Activated naive CD8-positive, alpha-beta T cell treated with anti-CD3 and anti-CD28 coated beads, Interleukin-2, amount 50 U/mL, for 24 hours (primary cell): ENCODE measurements at places on chromosomes 5 and 9.

DNA sequence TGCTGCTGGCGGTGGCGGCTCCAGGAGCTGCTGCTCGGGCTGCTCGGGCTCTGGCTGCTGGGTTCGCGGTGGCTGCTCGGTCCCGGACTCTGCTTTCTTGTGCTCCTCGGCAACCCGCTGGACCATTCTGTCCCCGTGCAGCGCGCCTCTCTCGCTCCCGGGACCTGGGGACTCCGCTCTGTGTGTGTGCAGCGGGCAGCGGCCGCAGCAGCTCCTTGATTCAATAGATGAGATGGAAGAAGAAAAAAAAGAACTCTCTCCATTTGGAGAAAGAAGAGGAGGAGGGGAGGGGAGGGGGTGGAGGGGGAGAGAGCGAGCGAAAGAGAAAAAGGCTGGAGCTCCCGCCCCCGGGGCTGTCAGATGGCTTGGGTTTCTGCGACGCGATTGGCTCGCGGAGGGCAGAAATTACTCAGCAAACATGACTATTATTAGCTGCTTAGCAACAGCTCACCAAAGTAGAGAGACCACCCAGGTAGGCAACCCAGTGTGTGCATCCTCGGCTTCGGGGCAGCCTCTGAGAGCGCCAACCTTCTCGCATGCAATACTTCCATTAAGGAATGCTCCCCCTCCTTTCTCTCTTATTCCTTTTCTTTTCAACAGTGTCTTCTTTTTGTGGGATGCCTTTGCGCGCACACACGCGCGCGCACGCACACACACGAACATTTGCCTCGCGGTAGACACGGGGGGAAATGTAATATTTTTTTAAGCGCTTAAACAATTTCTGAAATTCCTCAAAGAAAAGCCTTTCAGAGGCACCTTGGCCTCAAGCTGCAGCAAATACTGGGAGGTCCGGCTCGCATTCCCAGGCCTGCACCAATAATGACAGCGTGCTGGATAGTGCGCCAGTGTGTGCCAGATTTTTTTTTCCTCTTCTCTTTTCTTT, 7.6 kb downstream of the PTCH1 start:
- peak; percentile 69 for DNase-seq

DNA sequence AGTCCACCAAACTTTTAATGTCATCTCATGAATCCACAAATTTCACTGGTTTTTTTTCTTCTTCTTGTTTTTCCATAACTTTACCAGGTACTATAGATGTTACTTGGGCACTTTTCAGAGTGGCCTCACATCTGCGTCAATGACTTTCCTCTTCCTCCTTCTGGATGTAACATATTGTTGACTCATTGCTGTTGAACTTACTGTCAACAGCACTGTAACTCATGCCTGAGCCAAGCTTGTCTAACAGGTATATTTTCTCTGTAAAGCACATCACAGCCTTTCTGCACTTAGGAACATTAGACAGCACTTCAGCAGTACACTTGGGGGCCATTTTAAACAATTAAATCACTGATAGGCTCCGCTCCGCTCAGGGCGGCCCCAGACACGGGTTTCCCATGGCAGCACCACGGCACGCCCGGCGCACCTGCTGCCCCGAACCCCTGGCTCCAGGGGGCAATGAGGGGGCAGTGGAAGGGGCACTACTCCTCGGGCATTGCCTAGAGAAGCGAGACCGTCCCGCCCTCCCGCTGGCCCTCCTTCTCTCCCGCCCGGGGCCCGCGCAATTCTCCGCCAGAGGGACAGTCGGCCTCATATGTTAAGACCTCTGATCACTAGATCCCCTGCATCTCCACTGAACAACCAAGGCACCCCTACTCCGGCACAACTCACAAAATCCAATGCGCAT, 41.9 kb upstream of the SPATA31C2 start:
- DNase-seq, result no peak

- DNase-seq, result no peak
These were observed 78.4 kb downstream of the SREK1 start for GRCh38 chr5:66222455-66222854.

GRCh38 chr5:140116716-140117115, 2.8 kb downstream of the PURA start:
- no peak for DNase-seq

- DNase-seq, result no peak
These were observed 232.7 kb downstream of the RFK start for GRCh38 chr9:76161541-76161940.

DNA sequence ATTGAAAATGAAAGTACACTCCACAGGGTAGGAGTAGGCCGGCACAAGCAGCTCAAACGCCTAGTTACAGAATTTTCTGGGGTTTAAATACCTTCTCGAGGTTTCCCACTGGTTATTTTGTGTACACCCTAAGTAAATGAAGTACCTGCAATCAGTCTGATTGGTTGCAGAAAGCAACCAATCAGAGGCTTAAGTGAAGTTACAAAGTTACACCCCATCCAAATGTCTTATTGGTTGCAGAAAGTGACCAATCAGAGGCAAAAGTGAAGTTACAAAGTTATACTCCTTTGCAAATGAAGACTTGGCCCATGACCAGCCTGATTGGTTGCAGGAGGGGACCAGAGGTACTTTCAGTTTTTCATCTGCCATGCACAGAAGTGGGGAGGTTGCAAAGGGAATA, 33.2 kb upstream of the ERAP2 start:
- no peak for DNase-seq

- DNase-seq, result no peak
These were observed 184.6 kb upstream of the DMAC1 start for GRCh38 chr9:7984203-7984602.

DNA sequence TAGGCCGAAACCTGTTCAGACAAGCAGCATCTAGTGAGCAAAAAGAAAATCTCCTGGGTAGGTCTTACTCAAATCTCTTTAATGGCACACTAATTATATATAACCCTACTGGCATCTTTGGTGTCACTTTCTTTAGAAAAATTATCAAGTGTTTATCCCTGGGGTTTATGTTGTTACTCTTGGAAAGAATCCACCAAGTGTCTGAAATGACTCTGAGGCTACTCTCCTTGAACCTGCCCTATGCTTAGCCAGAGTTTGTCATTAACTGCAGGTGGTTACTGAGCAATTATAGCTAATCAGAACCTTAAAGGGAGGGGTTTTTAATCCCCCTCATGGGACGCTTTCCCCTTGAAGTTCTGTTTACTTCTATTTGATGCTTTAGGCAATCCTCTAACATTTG, 381.9 kb downstream of the PLK2 start:
- DNase-seq, result no peak

DNA sequence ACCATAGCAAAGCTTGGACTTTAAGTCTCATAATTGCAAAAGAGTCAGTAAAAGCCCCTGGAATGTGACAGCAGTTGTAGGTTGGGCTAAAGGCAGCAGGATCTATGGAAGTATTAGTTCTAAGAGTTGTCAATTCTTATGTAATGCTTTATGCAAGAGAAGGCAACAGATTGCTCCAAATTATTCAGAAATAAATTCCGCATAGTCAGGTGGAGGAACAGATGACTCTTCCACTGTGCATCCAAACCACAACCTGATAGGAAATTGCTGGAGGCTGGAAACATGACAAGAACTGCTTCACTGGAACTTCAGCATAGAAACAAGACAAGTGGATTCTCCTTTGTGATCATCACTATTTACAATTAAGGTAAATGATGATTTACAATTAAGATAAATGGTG, 101.0 kb downstream of the STARD4 start:
- DNase-seq, result no peak

DNA sequence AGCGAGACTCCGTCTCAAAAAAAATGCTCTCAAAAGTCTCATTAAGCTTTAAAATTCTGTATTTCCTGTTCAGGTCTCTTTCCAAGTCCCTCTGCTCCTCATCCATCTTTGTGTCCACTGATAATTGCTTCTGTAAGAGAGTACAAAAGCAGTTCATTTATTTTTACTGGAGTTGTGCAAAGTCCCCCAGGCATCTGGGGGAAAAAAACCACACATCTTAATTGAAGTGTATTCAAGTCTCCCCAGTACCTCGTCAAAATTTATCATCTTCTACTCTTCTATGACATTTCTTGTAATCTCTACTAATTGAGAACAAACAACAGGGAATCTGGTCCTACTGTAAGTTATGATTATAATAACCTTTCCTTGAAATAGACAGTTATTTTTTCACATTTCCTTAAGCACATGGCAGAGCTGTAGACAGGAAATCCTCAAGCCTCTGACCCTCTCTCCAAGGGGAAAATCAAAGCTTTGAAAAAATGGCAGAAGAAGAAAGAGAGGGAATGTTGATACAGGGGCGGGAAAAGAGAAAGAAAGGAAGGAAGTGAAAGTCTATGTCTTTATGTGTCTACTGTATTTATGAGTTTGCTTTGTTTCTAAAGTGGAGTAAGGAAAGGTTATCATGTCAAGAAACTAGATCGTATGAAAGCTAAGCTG, 51.5 kb downstream of the RAI14 start:
- DNase-seq, result no peak

GRCh38 chr9:126147936-126148870, 178.4 kb upstream of the MVB12B start:
- no peak for DNase-seq

- no peak for DNase-seq
These were observed 249.2 kb upstream of the KLF4 start for GRCh38 chr9:107738789-107739188.

DNA sequence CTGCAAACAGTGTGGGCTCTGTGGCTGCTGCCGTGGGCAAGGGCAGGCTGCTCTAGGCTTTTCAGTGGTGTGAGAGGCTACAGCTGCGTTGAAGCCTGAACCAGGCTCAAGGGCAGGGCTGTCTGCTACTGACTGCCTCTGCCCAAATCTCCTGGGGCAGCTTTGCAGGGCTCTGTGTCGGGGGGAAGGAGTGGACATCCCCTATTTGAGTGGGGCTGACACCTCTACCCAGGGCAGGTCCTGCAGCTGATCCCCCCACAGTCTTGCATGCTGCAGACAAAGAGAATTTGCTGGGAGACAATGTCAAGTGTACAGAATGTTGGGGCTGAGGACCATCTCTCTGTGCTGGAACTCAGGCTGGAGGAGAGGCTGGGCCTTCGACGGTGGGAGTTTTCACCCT, 240.2 kb downstream of the PBX3 start:
- no peak for DNase-seq

DNA sequence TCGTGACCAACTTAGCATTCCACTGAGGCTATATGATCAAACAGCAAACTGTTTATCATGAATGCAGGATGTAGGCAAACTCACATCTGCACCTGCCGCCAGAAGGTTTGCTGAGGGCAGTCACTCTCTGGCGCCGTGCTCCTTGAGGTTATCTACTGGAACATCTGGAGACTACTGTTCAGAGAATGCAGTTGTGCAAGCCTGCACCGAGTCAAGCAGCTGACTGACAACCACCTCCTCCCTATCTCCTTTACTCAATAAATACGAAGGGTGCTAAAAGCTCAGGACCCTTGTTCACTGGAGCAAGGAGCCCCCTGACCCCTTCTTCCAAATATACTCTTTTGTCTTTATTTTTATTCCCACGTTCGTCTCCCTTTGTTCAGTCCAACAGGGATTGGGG, 27.1 kb downstream of the CCDC125 start:
- DNase-seq, result no peak

- DNase-seq, result no peak
These were observed 34.5 kb downstream of the SLC1A3 start for GRCh38 chr5:36640949-36641348.

DNA sequence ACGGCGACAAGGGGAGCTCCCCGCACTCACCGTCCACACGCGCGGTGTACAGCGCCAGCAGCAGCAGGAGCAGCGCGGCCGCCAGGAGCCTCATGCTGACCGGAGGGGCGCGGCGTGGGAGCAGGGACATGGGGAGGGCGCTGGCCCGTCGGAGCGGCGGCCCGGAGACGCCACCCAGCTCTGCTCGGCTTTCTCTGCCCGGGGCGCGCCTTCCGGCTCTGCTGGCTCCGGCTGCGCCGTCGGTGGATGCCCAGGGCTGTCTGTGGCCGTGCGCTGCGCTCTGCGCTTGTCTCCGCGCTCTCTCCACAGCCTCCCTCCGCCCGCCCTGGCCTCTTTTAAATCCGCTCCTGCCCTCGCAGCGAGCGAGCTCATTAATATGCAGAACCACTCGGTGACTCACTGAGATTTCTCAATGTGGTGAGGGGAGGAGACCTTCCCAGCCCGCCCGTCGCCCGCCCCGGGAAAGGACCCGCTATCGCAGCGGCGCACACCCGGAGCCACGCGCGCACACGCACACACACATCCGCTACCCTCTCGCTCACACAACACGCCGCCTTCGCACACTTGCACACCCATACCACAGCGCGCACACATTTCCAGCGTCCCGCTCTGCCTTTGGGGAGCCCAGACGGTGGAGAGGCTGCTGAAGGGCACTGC, at the start of gene CXCL14:
Gene CXCL14, minus strand, starts transcription at position 307 of the 657 bp plus-strand sequence. Its CDS starts 213 bp downstream, at position 94.
- peak; percentile 27 for DNase-seq

- DNase-seq, result no peak
These were observed 1742.3 kb upstream of the NUDT12 start for GRCh38 chr5:105304859-105305258.

DNA sequence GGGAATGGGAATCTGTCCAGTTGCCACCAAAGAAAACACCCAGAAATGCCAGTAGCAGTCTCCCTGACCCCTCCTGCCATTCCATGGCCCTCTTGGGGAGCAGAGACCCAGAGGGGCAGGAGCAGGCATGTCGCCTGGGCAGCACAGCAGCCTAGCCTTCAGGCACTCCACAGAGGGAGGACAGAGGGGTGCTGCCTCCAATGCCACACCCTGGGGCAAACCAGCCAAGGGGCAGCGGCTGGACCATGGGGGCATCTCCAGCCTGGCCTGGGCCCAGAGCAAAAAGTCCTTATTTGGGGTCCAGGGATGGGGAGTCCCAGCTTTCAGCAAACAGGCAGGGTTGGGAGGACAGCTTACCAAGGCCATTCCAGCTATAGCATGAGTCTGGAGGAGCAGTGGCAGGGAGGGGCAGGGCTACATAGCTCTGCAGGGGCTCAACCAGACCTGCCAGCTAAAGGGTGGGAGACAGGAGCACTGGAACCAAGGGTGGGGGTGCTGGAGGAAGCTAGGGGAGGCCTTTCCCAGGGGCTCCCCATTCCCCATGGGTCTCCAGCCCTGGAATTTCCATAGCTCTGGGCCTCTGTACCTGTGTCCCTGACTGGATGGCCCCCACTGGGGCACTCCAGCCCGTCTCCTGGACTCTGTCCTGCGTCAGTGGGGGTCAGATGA, 6.7 kb downstream of the BRD3 start:
- DNase-seq, result no peak

GRCh38 chr5:149177911-149178565, 36.7 kb downstream of the ABLIM3 start:
- DNase-seq, result no peak

- no peak for DNase-seq
These were observed 49.7 kb downstream of the WWC1 start for GRCh38 chr5:168341178-168341577.

GRCh38 chr5:113771483-113771882, 258.0 kb downstream of the YTHDC2 start:
- DNase-seq, result no peak

- no peak for DNase-seq
These were observed 138.4 kb downstream of the KCNIP1 start for GRCh38 chr5:170642066-170642735.
